ENCODE measurements at places on chromosomes 7 and 10.

- DNase-seq, result no peak
Observed at GRCh38 chr10:127715249-127715648, 21.7 kb upstream of the FOXI2 start.

- DNase-seq, result no peak
Observed at GRCh38 chr7:39735903-39736302, 112.5 kb downstream of the RALA start.

GRCh38 chr7:92731335-92732063 is 104.9 kb downstream of the CDK6 start:
- no peak for DNase-seq

GRCh38 chr10:33935350-33935749 is 600.9 kb upstream of the NRP1 start:
- DNase-seq, result no peak

DNA sequence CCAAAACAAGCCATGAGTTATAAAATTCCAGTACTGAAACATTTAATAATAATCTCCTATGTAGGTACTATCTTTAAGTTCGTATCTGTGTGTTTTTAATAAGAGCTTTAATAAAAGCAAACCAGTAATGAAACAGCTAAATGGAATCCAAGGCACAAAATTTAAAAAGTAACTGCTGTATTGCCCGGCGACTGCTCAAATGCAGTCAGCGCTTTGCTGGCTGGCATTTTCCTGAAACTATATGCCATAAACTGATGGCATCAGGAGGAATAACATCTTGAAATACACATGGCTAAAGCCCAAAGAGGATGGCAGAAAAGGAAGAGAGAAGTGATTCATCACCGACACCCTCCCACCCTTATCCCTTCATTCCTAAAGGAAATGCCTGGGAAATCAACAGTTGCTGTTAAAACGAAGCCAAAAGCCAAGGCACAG is 133.1 kb downstream of the CUBN start:
- DNase-seq, result no peak

GRCh38 chr10:85557077-85557476 is 809.5 kb downstream of the GRID1 start:
- DNase-seq, result no peak

DNA sequence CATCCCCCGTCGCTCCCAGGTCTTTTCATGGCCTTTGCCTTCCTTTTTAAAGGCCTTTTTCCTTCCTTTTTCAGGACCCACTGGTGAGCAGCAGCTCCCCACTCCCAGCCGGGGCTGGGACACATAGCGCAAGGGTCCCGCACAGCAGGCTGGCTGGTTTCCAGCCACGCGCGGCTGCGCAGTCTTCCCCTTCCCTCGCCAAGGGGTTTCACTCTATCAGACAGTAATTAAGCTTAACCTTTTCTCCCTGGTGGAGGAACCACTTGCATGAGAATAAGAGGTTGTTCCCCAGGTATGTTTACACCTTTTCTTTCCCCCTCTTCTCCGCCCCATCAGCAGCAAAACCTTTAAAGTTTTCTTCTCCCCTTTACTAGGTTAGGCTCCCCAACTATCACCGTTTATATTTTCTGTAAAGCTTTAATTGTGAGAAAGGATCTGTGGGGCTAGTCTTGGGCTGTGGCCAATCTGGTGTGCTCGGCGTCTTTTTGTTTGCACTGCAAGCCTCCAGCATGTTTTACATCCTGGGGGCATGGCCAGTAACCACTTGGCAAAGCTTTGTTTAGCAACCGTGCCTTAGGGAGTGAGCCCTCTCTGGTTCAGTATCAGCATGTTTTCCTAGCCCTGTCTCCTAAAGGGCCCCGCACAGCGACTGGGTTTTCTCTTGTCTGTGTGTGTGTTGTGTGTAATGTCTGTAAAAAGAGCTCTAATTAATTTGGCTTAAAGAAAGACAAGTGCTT is 219.6 kb downstream of the PHF14 start:
- no peak for DNase-seq

DNA sequence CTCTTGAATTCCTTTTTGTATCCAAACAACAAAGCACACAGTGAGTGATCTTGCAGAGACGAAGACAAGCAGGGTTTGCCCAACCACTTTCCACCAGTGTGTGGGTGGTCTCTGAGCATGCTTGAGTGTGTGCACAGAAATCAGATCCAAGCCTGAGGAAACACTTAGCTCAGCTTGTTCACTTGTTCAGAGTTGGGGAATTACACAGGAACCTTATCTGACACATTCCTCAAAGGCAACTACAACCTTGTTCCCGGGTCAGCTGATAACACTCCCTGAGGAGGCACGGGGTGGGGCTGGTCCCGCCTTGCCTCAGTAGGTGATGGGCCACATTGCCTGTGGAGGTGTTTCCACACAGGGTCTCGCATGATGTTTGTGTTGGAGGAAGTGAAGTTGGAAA is 216.9 kb downstream of the DYNC1I1 start:
- no peak for DNase-seq

GRCh38 chr10:110169586-110169985 is 37.8 kb upstream of the MXI1 start:
- no peak for DNase-seq

Data from hematopoietic multipotent progenitor cell treated with erythropoietin and hydrocortisone succinate and interleukin-3 and kit ligand, for 17 days (in vitro differentiated cells).